ENCODE measurements at places on chromosomes 5 and 9.
A peak's percentile ranks its signal among the peaks of the same experiment; 100 is the strongest.

- H3K27me3 ChIP-seq, result no peaks in the 10 kb centered on the region
- peaks cover 65% of the 10 kb centered on the region for H3K36me3 ChIP-seq
- peak within 1 kb of the TSS; percentile 99 for H3K4me3 ChIP-seq
- H3K4me1 ChIP-seq, result peaks cover 34% of the 10 kb centered on the region
These were observed at the start of the genes LRSAM1 and RPL12 for GRCh38 chr9:127450830-127451607. Gene LRSAM1, plus strand, starts transcription at chr9:127451510. Its CDS starts 3,018 bp downstream, at chr9:127454528. Gene RPL12, minus strand, starts transcription at chr9:127451406. Its CDS starts 89 bp downstream, at chr9:127451317.

GRCh38 chr5:115179394-115180164 lies 9.9 kb upstream of the TRIM36 start:
- H3K27ac ChIP-seq, result no peak overlapping the region
- peak overlapping the region; percentile 51 for H3K4me3 ChIP-seq
- H3K36me3 ChIP-seq, result no peaks in the 10 kb centered on the region
- peaks cover 54% of the 10 kb centered on the region for H3K27me3 ChIP-seq

DNA sequence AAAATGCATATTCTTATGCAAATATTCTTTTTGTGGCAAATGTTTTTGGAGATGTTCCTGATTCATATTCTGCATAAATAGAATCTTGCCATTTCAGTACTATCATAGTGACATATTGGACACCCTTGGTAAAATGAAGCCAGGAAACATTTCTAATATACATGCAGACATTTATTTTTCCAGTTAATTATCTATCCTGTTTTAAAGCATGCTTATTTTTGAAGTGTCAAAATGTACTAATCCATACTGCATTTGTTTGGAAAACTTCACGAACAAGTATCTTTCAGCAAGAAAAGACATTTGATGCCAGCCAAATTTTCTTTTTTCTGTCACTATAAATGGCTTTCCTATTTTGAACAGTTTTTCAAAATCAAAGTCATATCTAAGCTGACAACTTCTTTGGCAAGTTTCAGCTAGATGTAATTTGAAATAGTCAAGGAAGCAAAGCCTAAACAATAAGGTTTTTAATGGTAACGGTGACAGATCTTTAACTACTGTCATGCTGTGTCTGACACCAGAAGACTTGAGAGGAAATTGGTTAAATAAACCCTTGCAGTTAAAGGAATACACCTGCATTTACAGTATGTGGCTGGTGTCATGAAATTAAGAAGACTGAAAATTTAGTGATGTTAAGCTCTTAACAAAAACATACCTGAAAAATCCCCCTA lies 284.3 kb downstream of the TLE1 start:
- H3K4me1 ChIP-seq, result no peaks in the 10 kb centered on the region
- H3K4me3 ChIP-seq, result no peak overlapping the region
- no peaks in the 10 kb centered on the region for H3K36me3 ChIP-seq
- no peak overlapping the region for H3K27ac ChIP-seq
- no peak for DNase-seq
- no peaks in the 10 kb centered on the region for H3K27me3 ChIP-seq

DNA sequence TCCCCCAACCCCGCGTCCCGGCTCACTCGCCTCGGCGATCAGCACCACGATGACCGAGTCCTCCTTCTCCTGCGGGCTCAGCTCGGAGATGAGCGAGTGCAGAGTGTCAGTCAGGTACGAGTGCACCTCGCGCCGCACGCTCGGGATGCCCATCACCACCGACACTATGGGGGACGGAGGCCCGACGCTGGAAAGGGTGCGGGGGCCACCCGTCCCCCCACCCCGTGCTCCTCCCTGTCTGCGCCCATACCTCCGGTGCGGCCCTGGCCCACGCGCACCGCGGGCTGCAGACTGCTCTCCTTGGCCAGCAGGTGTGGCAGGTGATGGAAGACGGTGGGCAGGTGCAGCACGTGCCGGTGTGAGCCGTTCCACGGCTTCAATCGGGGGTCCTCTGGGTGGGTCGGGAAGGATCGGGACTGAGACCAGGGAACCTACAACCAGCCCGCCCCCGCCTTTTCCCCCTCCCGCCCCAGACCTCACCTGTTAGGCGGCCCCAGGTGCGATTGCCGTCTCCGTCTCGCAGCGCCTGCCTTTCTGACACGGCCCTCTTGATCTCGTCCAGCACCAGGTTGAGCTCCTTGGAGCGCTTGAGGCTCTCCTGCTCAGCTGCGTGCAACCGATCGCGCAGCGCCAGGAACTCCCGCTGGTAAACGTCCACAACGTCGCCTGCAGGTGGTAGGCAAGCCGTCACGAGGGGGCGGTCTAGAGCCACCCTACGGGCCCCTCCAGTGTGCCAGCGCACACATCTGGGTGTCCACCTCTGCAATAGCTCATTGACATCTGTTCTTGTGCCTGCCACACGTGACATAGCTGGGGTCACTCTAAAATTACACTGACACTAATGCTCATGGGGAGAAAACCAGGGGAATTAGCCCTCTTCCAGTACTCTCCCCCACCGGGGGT lies 5.1 kb downstream of the MGAT4B start:
- H3K4me1 ChIP-seq, result peaks cover 30% of the 10 kb centered on the region
- H3K4me3 ChIP-seq, result no peak overlapping the region
- peaks cover 3% of the 10 kb centered on the region for H3K27me3 ChIP-seq

- peak; percentile 82 for DNase-seq
- peak overlapping the region; percentile 22 for H3K27ac ChIP-seq
- H3K4me3 ChIP-seq, result no peak overlapping the region
- H3K4me1 ChIP-seq, result peaks cover 12% of the 10 kb centered on the region
These were observed 251.4 kb upstream of the GAS1 start for GRCh38 chr9:87198716-87199115.

- no peak for DNase-seq
- peak overlapping the region; percentile 17 for H3K27ac ChIP-seq
- no peak overlapping the region for H3K4me3 ChIP-seq
- H3K36me3 ChIP-seq, result peaks cover 71% of the 10 kb centered on the region
- H3K27me3 ChIP-seq, result no peaks in the 10 kb centered on the region
These were observed 76.1 kb upstream of the OTULINL start for GRCh38 chr5:14505310-14506139.

DNA sequence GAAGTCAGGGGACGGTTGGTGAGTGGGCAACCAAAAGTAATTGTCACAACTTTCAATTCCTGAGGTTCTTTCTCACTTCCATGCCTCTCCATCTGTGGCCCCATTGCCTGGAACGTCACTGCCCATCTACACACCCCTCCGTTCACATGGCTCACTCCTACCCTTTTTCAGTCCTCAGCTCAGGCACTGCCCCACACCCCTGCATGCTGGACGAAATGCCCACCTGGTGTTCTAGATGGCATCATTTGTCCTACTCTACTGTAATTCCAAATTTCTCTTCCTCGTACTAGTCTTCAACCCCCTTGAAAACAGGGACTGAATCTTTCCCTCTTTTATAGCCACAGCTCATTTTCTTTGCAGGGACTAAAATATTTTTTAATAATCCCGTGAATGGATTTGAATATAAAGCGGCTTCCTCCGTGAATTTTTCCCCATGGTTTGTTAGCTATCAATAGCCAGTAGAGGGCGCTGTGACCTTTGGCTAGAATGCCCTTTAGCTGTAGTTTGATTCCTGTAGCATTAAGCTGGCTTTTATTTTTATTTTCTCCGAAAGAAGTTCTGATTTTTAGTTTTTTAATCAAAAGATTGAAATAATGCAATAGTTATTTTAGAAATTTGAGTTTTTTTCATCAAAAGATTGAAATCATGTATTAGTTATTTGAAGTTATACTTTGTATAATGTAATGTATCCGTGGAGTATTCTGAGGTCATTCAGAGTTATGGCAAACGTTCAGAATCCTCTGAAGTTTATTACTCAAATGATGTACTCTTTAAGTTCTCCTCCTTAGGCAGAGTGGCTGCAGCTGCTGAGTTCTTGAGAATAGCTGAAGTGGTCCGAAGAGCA lies 232.1 kb downstream of the SH3GL2 start:
- DNase-seq, result peak; percentile 95
- no peak overlapping the region for H3K4me3 ChIP-seq
- peaks cover 8% of the 10 kb centered on the region for H3K4me1 ChIP-seq
- peaks cover 5% of the 10 kb centered on the region for H3K27me3 ChIP-seq
- no peaks in the 10 kb centered on the region for H3K36me3 ChIP-seq

DNA sequence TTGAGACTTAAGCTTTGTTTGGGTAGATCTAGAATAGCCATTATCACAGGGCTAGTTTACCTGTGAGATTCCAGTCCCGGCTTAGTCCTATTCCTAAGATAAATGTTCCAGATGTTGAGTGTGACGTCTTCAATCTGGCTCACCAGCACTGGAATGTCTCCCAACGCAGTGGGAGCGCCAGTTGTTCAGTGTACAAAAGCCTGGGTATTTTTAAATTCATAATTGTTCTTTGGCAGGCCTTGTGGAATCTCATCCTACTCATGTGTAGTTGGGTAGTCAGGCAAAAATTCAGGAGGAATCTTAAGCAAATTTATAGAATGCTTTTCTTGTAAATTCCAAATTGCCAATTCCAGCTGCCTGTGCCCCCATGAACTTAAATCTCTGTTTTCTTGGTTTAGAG lies 272.6 kb upstream of the KCNN2 start:
- H3K36me3 ChIP-seq, result no peaks in the 10 kb centered on the region
- H3K27me3 ChIP-seq, result no peaks in the 10 kb centered on the region
- H3K4me1 ChIP-seq, result no peaks in the 10 kb centered on the region

GRCh38 chr5:29758986-29759421 lies 1434.5 kb upstream of the CDH6 start:
- no peaks in the 10 kb centered on the region for H3K36me3 ChIP-seq
- DNase-seq, result peak; percentile 1
- no peaks in the 10 kb centered on the region for H3K4me1 ChIP-seq
- H3K27ac ChIP-seq, result no peak overlapping the region
- no peak overlapping the region for H3K4me3 ChIP-seq
- no peaks in the 10 kb centered on the region for H3K27me3 ChIP-seq

DNA sequence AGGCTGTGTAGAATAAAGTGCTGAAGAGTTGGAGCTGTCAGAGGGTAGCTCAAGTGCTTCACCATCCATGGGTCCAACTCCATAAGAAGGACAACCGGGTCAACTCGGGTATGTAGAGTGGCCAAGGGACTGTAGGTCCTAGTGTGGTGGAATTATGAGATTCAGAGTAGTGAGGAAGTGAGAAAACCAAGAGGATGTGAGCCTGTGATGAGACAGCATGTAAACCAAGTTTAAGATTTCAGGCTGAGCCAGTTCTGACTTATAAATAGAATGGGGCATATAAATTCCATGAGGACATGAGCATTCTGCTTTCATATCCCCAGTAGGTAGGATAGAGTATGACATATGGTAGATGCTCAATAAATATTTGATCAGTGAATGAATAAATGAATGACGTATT lies 96.3 kb downstream of the CFAP95 start:
- no peaks in the 10 kb centered on the region for H3K27me3 ChIP-seq
- no peaks in the 10 kb centered on the region for H3K4me1 ChIP-seq
- no peak overlapping the region for H3K27ac ChIP-seq
- DNase-seq, result peak; percentile 34

GRCh38 chr9:87824216-87824875 lies 58.3 kb upstream of the SPATA31E1 start:
- H3K4me1 ChIP-seq, result no peaks in the 10 kb centered on the region
- H3K36me3 ChIP-seq, result no peaks in the 10 kb centered on the region
- DNase-seq, result no peak

DNA sequence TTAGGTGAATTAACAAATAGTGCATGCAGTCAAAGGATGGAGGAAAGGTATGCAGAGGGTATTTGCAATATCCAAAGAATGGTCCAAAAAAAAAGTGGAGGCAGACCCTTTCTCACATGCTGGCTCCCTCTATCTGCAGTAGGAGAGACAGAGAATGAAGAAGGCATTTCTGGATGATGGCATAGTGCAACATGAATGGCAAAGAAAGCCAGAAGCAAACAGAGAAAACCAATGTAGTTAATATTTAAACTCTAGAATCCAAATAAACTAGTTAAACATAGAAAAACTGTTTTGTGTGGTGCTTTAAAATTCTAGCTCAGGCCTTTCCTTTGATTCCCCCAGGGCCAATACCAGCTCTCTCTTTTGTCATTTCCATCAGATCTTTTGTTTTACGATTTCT lies 403.1 kb upstream of the WWC1 start:
- no peak for DNase-seq
- no peaks in the 10 kb centered on the region for H3K27me3 ChIP-seq

All from muscle of leg (tissue), 16 donors.